ENCODE measurements at places on chromosomes 2 and 18. TPM values are rescaled to one million over a fixed set of nuclear protein-coding genes. Genes with fewer than 3 reads are reported as not detected.

The UGT1A3 gene
- not detected for total RNA-seq

- H3K4me1 ChIP-seq, result peaks cover 43% of the 10 kb centered on the region
- peak overlapping the region; percentile 65 for H3K27ac ChIP-seq
- no peaks in the 10 kb centered on the region for H3K27me3 ChIP-seq
- no peak for DNase-seq
- no peak overlapping the region for H3K4me3 ChIP-seq
These were observed 4.0 kb upstream of the RTN4 start for GRCh38 chr2:55054106-55054875.

- H3K4me3 ChIP-seq, result no peak overlapping the region
- no peaks in the 10 kb centered on the region for H3K27me3 ChIP-seq
- peak; percentile 34 for DNase-seq
These were observed 36.0 kb downstream of the FARP2 start for GRCh38 chr2:241391892-241392665.

DNA sequence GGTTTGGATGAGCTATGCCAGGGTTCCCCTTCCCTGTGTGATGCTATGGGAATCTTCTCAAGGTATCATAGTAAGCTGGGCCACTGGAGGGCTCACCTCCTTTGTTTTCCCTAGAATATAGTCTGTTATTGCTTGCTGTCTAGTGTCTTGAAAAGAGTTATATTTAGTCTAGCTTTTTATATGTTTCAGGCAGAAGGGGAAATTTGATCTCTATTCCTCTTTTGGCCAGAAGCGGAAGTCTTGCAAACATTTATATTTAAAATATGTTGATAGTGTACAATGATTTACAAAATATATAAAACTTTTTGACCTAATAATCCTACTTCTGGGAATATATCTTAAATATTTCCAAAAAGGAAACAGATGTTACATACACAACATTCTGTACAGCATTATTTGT lies 260.7 kb downstream of the FHOD3 start:
- no peak overlapping the region for H3K4me3 ChIP-seq
- no peaks in the 10 kb centered on the region for H3K4me1 ChIP-seq
- no peaks in the 10 kb centered on the region for H3K27me3 ChIP-seq
- no peaks in the 10 kb centered on the region for H3K36me3 ChIP-seq
- DNase-seq, result no peak
- H3K27ac ChIP-seq, result no peak overlapping the region

- no peaks in the 10 kb centered on the region for H3K36me3 ChIP-seq
- no peaks in the 10 kb centered on the region for H3K4me1 ChIP-seq
- DNase-seq, result no peak
- no peak overlapping the region for H3K4me3 ChIP-seq
- no peak overlapping the region for H3K27ac ChIP-seq
- H3K27me3 ChIP-seq, result no peaks in the 10 kb centered on the region
These were observed 277.3 kb downstream of the PTPRM start for GRCh38 chr18:7844418-7844817.

- no peak overlapping the region for H3K27ac ChIP-seq
- no peak for DNase-seq
- no peaks in the 10 kb centered on the region for H3K4me1 ChIP-seq
- no peaks in the 10 kb centered on the region for H3K27me3 ChIP-seq
- no peaks in the 10 kb centered on the region for H3K36me3 ChIP-seq
These were observed 143.8 kb downstream of the PIEZO2 start for GRCh38 chr18:11005528-11005927.

- H3K4me1 ChIP-seq, result peaks cover 54% of the 10 kb centered on the region
- peaks cover 15% of the 10 kb centered on the region for H3K36me3 ChIP-seq
- DNase-seq, result peak; percentile 86
- H3K27me3 ChIP-seq, result no peaks in the 10 kb centered on the region
- peak overlapping the region; percentile 87 for H3K27ac ChIP-seq
- H3K4me3 ChIP-seq, result peak overlapping the region; percentile 51
These were observed 565 bp downstream of the SP140 start for GRCh38 chr2:230226051-230226551.

The PLEKHA3 gene
- 29.3 TPM for total RNA-seq

GRCh38 chr18:37383846-37384595 lies 181.6 kb downstream of the CELF4 start:
- no peak overlapping the region for H3K27ac ChIP-seq
- DNase-seq, result no peak
- H3K4me1 ChIP-seq, result no peaks in the 10 kb centered on the region
- no peaks in the 10 kb centered on the region for H3K27me3 ChIP-seq

DNA sequence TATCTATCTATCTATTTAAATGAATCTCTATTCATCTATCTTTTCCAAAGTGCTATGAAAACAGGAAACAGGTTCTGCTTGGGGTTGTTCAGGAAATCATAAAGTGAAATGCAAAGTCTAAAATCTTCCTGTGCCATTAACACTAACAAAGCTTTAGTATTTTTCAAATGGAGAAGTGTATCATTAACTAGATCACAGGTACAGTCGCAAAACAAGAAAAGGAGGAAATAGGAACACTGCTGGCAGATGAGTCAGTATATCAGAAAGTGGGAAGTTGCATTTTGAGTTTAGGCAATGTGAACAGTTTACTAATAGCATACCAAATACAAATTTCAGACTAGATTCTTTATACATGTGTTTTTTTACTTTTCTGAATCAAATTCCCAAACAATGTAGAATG lies 888.5 kb upstream of the FSHR start:
- no peak for DNase-seq
- H3K27me3 ChIP-seq, result no peaks in the 10 kb centered on the region
- H3K36me3 ChIP-seq, result no peaks in the 10 kb centered on the region
- H3K4me1 ChIP-seq, result no peaks in the 10 kb centered on the region
- no peak overlapping the region for H3K27ac ChIP-seq

DNA sequence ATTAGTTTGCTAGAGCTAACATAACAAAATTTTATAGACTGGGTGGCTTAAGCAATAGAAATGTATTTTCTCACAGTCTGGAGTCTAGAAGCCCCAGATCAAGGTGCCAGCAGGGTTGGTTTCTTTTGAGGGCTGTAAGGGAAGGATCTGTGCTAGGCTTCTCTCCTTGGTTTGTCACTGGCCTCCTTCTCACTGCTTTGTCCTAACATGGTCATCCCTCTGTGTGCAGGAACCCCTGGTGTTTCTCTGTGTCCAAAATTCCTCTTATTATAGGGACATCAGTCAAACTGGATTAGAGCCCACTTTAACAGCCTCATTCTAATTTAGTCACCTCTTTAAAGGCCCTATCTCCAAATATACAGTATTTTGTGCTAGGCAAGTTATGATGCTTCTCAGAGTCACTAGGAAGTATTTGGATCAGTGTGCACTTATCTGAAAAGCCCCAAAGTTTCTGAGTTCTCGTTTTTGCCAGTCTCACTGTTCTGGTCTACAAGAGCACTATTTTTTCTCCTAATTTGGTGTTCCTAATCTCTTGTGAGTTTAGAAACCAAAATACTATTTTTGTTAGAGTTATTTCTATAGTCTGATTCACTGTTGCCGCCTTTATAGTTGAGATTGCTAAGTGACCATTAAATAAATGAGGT lies 29.0 kb downstream of the ZC3H6 start:
- H3K36me3 ChIP-seq, result peaks cover 8% of the 10 kb centered on the region
- DNase-seq, result no peak
- H3K4me3 ChIP-seq, result no peak overlapping the region
- no peaks in the 10 kb centered on the region for H3K27me3 ChIP-seq
- H3K4me1 ChIP-seq, result no peaks in the 10 kb centered on the region

GRCh38 chr18:71505526-71505925 lies 1038.6 kb downstream of the CBLN2 start:
- H3K4me3 ChIP-seq, result no peak overlapping the region
- H3K36me3 ChIP-seq, result no peaks in the 10 kb centered on the region
- no peak overlapping the region for H3K27ac ChIP-seq
- H3K4me1 ChIP-seq, result no peaks in the 10 kb centered on the region
- DNase-seq, result no peak

The G6PC2 gene
- not detected for total RNA-seq

DNA sequence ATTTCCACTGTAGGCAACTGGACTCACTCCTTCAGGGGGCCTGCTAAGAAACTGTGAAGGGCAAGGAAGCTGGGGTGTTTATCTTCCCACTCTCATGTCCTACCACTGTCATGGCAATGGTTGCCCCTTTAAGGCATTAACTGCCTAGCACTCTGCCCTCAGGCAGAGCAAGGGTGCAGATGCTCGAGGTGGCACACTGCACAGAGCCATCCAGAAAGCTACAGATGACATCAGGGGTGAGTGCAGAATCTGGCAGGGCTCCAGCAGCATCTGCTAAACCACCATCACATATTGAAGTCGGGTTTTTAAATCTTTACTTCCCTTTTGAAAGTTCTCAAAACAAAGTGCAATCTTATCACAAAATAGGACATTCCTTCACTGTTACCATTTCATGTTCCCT lies 75.4 kb downstream of the RAPGEF4 start:
- H3K27me3 ChIP-seq, result peaks cover 4% of the 10 kb centered on the region
- H3K36me3 ChIP-seq, result no peaks in the 10 kb centered on the region
- no peak overlapping the region for H3K4me3 ChIP-seq
- no peak overlapping the region for H3K27ac ChIP-seq
- H3K4me1 ChIP-seq, result no peaks in the 10 kb centered on the region

The FAM237A gene
- total RNA-seq, result not detected

The DIS3L2 gene
- 74.3 TPM for total RNA-seq

The HOXD13 gene
- total RNA-seq, result not detected

- H3K27ac ChIP-seq, result no peak overlapping the region
- no peaks in the 10 kb centered on the region for H3K36me3 ChIP-seq
- no peak for DNase-seq
- no peak overlapping the region for H3K4me3 ChIP-seq
These were observed 49.1 kb upstream of the SCN9A start for GRCh38 chr2:166424841-166425240.

- H3K27ac ChIP-seq, result no peak overlapping the region
- no peaks in the 10 kb centered on the region for H3K27me3 ChIP-seq
- no peaks in the 10 kb centered on the region for H3K4me1 ChIP-seq
- no peaks in the 10 kb centered on the region for H3K36me3 ChIP-seq
- no peak for DNase-seq
- no peak overlapping the region for H3K4me3 ChIP-seq
These were observed 132.0 kb downstream of the EML6 start for GRCh38 chr2:54855434-54855833.

GRCh38 chr2:20456636-20457426 lies 10.0 kb downstream of the RHOB start:
- H3K4me1 ChIP-seq, result no peaks in the 10 kb centered on the region
- H3K27me3 ChIP-seq, result peaks cover 18% of the 10 kb centered on the region
- no peak overlapping the region for H3K27ac ChIP-seq
- no peak overlapping the region for H3K4me3 ChIP-seq
- no peak for DNase-seq
- H3K36me3 ChIP-seq, result no peaks in the 10 kb centered on the region

GRCh38 chr2:188243381-188243780 lies 48.3 kb upstream of the GULP1 start:
- H3K4me3 ChIP-seq, result no peak overlapping the region
- DNase-seq, result no peak
- H3K27me3 ChIP-seq, result no peaks in the 10 kb centered on the region

DNA sequence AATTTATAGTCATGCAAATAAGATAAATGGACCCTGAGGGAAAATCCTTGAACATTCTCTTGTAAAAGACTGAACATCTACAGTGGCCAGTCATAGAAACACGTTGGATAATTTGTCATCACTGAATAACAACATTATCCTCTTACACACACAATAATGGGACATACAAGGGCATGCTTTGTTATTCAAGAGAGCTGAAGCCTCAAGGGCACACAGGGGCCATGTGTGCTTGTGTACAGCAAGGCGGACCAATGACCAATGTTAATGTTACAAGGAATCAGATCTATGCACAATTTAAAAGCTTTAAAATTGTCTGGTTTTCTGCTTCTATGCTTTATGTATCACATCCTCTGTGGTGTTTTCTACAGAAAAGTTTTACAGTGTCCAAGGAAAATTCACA lies 23.7 kb downstream of the COL6A3 start:
- no peaks in the 10 kb centered on the region for H3K36me3 ChIP-seq
- H3K27ac ChIP-seq, result no peak overlapping the region
- H3K4me3 ChIP-seq, result no peak overlapping the region
- H3K27me3 ChIP-seq, result peaks cover 3% of the 10 kb centered on the region
- DNase-seq, result no peak

The DSG2 gene
- total RNA-seq, result not detected

The TUBB8B gene
- total RNA-seq, result 0.49 TPM

The SEMA4C gene
- 0.94 TPM for total RNA-seq

Measured in B cell (primary cell).